ENCODE measurements at places on chromosomes 6 and 20. TPM values are rescaled to one million over a fixed set of nuclear protein-coding genes. Genes with fewer than 3 reads are reported as not detected.

GRCh38 chr20:46767127-46767761, 57.8 kb downstream of the SLC2A10 start:
- DNase-seq: no peak

DNA sequence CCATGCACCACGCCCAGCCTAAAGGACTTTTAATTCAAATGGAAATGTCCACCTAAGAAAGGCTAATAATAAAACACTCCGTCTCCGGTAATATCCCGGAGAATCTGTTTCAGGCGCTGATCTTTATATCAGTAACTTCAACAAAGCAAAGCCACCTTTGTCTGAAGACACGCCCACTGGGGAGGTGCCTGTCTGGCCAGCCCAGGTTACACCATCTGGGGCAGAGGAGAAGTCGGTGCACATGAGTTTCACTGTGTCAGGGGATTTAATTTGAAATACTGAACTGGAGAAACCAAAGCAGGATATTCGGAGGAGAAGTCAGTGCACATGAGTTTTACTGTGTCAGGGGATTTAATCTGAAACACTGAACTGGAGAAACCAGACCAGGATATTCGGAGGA, 9.4 kb downstream of the SERPINB6 start:
- DNase-seq: no peak

GRCh38 chr20:37305079-37305478, 15.6 kb downstream of the MANBAL start:
- no peak for DNase-seq

Gene TAP2
- total RNA-seq: 49.7 TPM

- no peak for DNase-seq
These were observed 180.4 kb downstream of the BTBD9 start for GRCh38 chr6:38459291-38459690.

Gene NKX2-4
- not detected for total RNA-seq

- peak; percentile 40 for DNase-seq
These were observed 32.3 kb upstream of the TAGAP start for GRCh38 chr6:159077123-159077522.

DNA sequence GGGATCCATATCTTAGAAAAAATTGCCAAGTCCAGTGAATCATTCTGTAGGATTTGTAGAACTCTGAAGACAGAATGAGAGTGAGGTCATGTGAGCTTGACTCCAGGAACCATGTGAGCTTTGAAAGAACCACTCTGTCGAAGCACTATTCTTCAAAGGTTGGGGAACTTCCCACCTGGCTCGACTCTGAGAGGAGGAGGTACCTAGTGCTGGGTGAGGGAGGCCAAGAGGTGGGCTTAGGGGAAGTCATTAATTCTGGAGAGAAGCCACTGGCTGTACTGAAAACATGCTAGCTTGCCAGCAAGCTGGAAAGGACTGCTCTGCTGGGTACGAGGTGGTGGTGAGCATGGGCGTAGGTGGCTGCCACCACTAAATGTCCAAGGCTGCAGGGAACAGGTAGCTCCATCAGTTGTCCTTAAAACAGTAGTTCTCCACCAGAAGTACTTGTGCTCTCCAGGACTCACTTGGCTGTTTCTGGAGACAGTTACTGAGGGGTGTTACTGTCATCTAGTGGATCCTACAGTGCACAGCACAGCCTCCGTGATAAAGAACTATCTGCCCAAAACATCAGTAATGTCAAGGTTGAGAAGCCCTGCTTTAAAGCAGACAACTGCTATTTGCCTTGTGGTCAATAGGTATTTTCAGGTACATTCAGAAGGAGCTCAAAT, 34.7 kb upstream of the SYNJ2 start:
- DNase-seq: no peak

Gene TMEM239
- not detected for total RNA-seq

DNA sequence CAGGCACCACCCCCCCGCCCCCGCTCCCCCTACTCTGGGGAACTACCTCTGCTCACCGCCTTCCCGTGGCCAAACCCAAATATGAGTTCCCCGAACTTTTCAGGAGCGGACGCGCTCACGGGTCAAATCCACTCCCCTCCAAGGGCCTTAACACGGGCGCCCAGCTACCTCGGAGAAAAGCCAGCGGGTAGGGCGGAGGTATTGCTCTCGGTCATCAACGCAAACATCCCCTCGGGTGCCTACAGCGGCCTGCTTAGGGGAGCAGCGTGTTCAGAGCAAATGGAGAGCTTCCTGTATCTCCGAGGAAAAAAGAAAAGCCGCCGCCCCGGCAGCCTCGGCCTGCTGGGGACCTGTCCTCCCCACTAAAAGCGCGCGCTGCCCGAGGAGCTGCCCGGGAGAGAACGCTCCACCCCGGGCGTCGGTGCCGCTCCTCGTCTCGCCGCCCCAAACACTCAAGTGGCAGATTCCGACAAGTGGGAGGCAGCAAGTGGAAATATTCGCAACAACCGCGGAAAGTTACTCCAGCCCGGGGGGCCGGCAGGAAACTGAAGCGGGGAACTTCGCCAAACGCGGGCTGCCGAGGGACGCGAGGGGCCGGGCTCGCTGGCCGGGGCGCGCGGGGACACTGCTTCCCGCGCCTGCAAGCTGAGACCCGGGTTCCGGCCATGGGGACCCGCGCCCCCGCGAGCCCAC, 699 bp downstream of the PTPRT start:
- no peak for DNase-seq

Gene ADNP
- total RNA-seq: 103 TPM

DNA sequence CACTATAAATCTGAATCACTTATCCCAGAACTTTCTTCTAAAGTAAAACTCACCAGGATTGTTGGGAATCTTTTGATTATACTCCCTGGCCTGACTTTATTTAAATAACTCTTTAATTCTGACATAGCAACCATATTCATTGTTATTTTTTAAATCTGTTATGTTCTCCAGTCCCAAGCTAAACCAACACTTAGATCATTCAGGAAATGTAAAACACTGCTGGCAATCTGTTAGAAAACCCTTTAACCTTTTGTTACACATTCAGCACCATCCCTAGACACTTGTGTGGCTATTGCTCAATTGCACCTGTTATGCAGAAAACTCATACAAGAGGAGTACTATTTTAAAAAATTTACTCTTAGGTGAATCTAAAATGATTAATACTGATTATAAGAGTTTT, 101.8 kb upstream of the NHSL1 start:
- DNase-seq: no peak

DNA sequence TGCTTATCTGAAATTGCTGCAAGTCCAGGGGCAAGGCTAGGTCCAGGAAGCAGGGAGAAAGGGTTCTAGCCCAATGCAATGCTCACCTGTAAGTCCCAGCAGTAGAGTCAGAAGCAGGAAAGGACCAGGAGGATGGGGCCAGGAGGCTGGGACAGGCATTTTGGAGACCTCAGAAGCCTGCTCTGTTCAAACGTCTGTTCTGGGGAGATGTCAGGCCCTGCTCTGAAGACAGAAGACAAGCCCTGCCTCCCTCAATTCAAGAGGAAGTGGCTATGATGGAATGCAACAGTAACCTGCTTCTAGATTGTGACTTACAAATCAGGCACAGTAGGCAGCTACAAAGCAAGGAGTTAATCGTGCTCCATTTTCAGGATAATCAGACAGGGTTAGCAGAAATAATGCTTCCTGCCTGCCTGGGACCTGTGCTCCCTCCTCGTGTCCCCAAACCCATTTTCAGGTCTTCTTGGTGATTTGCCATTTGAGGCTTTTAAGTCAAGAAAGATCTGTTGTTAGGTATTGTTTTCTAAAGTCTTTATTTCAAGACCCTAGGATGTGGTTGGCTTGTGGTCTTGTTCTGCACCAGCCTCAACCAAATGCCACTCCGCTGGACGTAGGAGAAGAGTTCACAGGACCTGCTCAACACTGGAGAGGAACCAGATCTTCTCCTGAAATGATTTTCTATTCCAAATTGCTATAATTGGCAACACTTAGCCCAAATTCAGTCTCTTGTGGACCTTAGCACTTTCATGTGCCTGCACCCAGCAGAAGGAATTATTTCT, at the start of gene SIRPG:
Gene SIRPG, minus strand, starts transcription at position 224 of the 779 bp plus-strand sequence. Its CDS starts 65 bp downstream, at position 159.
- no peak for DNase-seq

GRCh38 chr6:135974426-135974825, 122.9 kb downstream of the PDE7B start:
- no peak for DNase-seq

GRCh38 chr20:40769677-40770285, 80.7 kb upstream of the MAFB start:
- DNase-seq: peak; percentile 2

DNA sequence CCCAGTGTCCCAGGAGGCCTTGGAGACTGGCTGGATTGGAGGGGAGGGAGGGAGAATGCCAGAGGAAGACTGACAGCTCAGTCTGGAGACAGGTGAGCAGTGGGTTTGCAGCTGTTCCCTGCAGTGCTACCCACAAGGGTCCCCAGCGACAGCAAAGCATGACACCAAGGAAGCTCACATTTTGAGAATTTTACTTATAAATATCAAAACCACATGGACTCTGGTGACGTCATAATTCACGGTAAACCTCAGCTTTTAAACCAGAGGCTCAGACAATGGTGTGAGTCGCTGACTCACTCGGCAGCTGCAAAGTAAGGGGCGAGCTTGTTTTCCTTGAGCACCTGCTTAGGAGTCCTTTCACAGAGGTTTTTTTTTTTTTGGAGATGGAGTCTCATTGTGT, 65.2 kb downstream of the THBS2 start:
- no peak for DNase-seq

Gene CST1
- total RNA-seq: 409 TPM

- DNase-seq: no peak
These were observed 37.5 kb upstream of the KLHL31 start for GRCh38 chr6:53703047-53703446.

DNA sequence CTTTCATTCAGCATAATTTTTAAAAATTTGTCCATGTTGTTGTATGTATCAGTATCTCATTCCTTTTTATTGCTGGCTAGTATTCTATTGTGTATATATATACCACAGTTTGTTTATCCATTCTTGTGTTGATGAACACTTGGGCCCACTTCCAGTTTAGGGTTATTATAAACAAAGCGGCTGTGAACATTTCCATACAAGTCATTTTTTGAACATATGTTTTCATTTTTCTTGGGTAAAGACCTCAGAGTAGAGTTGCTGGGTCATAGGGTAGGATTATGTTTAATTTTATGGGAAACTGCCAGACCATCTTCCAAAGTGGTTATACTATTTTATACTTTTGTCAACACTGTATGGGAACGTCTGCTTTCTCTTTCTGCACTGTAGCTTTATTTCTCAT, 55.3 kb downstream of the RBM24 start:
- DNase-seq: no peak

Gene GHRH
- total RNA-seq: 3.9 TPM

Gene C4B
- 9.2 TPM for total RNA-seq

DNA sequence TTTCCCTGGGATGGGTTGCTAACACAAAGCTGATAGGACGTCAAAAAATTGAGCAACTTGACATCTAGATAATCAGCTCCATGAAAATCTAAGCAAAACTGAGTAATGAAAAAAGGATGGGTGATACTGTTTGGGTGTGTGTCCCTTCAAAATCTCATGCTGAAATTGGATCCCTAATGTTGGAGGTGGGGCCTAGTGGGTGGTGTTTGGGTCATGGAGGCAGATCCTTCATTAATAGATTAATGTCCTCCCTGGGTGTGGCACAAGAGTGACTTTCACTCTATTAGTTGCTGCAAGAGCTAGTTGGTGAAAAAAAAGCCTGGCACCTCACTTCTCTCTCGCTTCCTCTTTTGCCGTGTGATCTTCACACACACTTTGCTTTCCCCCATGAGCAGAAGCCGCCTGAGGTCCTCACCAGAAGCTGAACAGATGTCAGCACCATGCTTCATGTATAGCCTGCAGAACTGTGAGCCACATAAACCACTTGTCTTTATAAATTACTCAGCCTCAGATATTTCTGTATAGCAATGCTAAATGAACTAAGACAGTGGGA, 160.9 kb downstream of the FRK start:
- DNase-seq: no peak

DNA sequence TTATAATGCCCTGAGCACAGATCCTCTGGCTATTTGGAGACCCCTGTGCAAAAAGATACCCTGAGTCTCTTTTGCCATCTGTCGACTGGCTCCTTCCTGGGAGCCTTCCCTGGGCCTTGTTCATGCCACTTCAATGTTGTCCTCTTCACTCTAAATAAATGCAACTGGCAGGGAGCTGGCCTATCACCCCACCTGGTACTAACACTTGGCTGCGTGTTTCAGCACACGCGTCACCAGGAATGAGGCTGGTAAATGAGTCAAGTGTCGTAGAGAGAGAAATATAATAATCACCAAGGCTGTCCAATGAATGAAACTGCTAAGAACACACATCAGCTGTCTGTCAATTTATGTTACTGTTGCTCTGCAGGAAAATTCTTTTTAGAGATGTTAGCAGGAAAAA, 374.6 kb upstream of the JARID2 start:
- no peak for DNase-seq

- no peak for DNase-seq
These were observed 8.5 kb downstream of the HM13 start for GRCh38 chr20:31522731-31523130.

Gene BTN1A1
- total RNA-seq: 0.36 TPM

GRCh38 chr6:135814043-135814442, 37.5 kb upstream of the PDE7B start:
- no peak for DNase-seq

GRCh38 chr6:163387317-163387716, 27.2 kb upstream of the QKI start:
- DNase-seq: no peak

Gene NOX3
- not detected for total RNA-seq

DNA sequence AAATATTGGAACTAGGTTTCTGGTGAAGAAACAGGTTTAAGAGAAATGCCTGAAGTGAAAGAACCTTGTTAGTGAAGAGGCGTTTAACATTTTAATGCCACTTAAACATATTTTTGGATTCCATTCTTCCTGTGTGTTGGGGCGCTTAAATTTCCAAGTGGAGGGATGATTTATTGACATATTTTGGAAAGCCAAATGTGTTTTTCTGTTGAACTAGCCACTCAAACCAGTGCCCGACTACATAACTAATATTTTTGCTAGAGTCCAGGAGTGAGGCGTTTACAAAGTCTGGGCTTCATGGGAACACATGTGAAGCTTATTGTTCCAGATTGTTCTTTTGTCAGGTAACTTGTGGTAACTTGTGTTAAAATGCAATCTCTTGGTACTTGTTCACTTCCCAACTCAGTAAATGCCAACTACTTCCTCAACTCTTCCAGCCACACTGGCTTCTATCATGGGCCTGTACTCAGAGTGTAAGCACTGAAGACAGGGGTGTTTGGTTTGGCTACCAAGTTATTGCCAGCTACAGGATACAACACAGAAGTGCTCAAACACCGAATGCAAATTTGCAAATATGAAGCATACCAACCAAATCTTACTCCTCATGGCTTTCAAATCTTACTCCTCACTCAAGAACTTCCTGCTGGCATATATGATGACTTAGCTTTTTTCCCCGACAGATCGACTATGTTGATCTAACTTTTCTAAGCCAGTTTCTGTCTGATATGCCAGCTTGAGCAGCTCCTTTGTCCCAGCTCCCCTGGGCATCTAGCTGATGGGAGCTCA, 2.0 kb upstream of the ZNFX1 start:
- no peak for DNase-seq

- DNase-seq: no peak
These were observed 46.2 kb upstream of the ADIG start for GRCh38 chr20:38534756-38535155.

GRCh38 chr6:157574851-157575424, 193.9 kb downstream of the ZDHHC14 start:
- DNase-seq: no peak

Measured in type B pancreatic cell (in vitro differentiated cells).